ENCODE measurements at places on chromosomes 12 and 14.

DNA sequence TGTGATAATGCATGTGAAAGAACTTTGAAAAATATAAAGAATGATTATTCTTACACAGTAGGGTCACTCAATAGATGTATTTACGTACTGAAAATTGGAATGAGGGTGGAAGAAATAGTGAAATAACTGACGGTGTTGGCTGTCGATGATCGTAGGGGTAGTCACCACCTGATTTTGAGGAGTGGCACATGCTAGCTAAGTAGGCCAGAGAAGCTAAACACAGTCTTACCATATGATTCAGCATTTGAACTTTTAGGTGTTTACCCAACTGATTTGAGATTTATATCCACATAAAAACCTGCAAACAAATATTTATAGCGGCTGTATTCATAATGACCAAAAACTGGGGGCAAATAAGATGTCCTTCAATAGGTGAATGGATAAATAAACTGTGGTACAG lies 47.6 kb upstream of the HIF1A start:
- DNase-seq, result no peak

GRCh38 chr12:50845021-50845647 lies 2.4 kb downstream of the TMPRSS12 start:
- no peak for DNase-seq

GRCh38 chr12:112122823-112123690 lies 2.3 kb upstream of the TRAFD1 start:
- DNase-seq, result no peak

DNA sequence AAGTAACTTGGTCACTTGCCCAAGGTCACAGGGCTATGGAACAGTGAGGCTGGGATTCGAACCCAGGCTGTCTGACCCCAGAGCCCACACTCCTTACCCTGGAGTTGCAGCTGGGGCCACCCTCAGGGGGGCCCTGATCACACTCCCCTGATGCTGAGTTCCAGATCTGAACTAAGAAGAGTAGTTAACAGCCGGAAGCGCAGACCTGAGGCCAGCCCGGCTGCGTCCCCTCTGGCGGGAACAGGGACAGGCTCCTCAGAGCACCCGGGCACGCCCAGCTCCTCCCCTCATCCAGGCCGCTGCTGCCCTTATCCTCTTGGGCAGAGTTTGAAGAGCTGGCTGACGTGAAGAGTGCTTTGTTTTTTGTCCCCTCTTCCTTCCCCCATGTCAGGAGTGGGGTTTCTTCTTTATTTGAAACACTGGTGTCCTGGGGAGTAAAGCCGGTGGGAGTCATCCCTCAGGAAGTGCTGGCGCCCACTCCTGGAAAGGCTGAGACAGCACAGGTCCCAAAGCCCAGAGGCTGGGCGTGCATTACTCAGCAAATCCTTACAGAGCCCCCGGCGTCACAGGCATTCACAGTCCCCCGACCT lies 8.7 kb downstream of the PHB2 start:
- no peak for DNase-seq

GRCh38 chr12:563787-564298 lies 99.4 kb downstream of the NINJ2 start:
- DNase-seq, result no peak

DNA sequence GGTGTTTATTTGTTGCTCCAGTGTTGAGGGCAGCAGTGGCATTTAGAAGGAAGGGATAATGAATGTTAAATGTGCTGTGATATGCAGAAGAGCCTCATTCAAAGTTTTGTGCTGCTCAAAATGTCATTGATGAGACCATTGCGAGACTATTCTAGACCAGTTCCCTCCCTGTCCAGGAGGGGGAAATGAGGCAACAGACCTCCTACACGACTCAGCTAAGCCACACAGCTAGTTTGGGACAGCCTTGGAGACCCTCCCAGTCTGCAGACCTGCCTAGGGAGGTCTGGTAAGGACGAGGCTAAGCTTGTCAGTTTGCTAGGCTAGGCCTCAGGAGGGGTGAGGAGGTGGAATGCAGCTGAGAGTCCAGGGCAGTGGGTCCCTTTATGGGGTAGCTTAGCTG lies 116.0 kb downstream of the NRXN3 start:
- no peak for DNase-seq

Measured in activated CD8-positive, alpha-beta memory T cell treated with anti-CD3 and anti-CD28 coated beads for 4 hours (primary cell).